ENCODE measurements at places on chromosomes 3 and 15.

- DNase-seq = no peak
These were observed 6.3 kb downstream of the EFCAB12 start for GRCh38 chr3:129421988-129422745.

DNA sequence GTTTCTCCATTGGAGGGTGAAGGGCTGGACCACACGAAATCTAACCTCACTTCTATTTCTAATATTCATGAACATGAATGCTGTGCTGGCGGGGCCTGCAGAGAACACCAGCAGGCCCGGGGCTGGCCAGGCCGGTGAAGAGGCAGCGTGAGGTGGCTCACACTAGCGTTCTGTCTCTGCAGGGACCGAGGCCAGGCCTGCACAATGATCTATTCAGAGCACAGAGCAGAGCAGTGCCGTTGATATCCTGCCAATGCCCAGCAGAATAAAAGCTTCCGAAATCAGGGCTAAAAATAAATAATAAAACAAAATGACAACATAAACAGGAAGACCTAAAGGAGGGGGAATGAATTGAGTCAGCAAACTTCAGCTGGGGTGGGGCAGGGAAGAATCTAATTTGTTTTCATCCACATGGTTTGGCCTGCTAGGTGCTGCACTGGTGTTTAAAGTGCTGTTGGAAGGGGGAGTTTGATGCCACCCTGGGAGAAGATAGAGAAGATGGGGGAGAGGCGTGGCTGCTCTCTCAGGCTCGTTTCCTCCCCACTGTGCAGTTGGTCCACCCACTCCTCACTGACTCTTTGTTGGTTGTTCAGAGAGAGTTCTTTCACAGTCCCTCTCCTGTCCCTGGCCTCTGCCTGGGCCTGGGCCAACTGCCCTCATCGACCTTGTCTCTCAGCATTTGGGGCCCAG is 837.1 kb downstream of the AGBL1 start:
- no peak for DNase-seq

DNA sequence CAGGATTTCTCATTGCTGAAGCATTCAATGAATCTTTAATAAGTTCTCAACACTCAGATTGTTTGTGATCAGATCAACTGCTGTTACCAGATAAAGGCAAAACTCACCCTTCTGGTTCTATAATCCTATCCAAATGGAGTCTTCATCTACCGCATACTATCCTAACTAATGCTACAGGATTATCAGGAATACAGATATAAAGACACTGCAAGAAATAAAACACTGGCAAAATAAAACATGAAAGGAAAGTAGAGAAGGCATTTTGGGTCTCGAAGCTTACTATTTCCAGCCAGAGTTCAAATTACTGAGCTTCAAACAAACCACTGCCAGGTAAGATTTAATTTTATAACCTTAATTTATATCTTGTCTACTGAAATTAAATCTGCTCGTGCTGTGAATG is 524 bp downstream of the CHRM5 start:
- DNase-seq = no peak

DNA sequence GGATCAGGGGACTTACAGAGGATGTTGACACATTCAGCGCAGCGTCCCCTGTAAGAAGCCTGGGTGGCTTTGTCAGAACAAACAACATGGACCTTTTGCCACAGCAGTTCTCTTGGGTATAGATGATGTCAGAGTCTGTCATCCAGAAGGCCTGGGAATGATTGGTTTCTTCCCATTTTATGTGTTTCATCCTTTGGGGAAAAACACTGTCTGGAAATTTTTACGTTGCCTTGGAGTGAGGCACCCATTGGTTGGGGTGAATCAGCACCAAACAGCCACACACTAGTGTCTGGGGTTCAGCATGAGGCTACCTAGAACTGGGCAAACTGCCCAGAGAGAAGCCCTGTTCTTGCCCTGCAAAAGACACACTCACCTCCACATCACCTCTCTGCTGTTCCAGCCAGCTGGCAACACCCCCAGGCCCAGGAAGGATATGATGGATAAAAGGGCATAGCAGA is 123.0 kb downstream of the FAM43A start:
- DNase-seq = no peak

- DNase-seq = no peak
These were observed 1144.2 kb downstream of the ROBO2 start for GRCh38 chr3:78183906-78184599.

DNA sequence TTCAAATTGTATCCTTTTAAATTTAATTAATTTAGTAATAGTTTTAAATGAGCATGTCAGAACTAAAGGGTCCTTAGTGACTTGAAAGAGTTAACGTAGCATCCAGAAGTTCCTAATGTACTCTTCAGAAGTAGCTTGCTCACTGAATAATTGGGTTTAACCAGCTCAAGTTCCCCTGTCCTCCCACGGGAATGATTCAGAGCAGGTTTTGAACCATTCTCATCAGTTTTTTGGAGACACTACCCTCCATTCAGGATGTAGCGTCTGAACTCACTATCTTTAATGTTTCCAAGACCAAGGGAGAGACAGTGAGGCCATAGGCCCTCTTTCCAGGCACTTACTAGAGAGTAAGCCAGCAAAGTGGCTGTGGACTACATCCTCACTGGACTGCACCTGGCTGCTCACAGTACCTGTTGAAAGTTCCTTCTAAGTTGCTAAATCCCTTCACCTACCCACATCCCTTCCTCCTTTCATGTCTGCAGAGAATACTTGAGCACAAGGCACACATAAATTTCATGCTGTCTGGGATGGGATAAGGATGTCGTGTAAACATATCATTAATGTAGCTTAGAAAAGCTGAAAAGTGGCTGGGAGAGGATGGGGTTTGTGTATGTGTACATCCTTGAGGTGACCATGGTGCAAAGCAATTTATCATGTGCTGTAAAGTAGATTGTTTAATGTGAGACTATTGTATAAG is 146.3 kb downstream of the PLCL2 start:
- DNase-seq = no peak

DNA sequence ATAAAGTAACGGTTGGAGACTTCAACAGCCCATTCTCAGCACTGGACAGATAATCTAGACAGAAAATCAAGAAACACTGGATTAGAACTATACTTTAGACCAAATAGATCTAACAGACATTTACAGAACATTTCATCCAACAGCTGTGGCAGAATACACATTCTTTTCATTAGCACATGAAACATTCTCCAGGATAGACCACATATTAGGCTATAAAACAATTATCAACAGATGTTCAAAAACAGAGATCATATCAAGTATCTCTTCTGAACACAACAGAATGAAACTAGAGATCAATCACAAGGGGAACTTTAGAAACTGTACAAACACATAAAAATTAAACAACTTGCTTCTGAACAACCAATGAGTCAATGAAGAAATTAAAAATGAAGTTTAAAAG is 133.3 kb downstream of the ADAM10 start:
- no peak for DNase-seq

GRCh38 chr15:80267658-80268057 is 15.6 kb upstream of the CTXND1 start:
- no peak for DNase-seq

- no peak for DNase-seq
These were observed 72.3 kb upstream of the PRICKLE2 start for GRCh38 chr3:64297563-64297962.

DNA sequence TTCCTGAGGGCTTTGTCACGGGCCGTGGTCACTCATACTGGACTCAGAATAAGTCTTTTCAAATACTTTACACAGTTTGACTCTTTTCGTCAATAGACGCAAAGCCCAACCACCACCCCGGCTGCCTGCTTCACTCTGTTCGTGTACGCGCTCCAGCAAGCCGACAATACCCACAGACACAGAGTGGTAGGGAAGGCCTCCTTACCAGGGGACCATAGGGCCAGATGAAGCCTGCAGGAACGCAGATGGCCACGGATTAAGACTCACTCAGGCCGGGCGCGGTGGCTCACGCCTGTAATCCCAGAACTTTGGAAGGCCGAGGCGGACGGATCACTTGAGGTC is 29.7 kb downstream of the EFCAB12 start:
- peak; percentile 36 for DNase-seq

DNA sequence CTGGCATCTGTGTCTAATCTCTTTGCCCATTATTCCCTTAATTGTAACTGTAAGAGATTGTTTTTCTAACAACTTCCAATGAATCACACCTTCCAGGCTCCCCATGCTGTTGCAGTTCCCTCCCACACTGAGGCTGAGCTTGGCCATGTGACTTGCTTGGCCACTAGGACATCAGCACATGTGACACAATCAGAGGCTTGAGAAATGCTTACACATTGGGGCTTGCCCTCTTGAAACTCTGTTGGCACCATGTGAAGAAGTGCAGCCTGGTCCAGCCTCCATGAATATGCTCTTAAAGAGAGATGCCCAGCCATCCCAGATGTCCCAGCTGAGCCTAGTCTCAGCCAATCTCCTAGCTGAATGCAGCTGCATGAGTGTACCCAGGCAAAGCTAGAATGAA is 326.8 kb upstream of the SOX2 start:
- DNase-seq = no peak

DNA sequence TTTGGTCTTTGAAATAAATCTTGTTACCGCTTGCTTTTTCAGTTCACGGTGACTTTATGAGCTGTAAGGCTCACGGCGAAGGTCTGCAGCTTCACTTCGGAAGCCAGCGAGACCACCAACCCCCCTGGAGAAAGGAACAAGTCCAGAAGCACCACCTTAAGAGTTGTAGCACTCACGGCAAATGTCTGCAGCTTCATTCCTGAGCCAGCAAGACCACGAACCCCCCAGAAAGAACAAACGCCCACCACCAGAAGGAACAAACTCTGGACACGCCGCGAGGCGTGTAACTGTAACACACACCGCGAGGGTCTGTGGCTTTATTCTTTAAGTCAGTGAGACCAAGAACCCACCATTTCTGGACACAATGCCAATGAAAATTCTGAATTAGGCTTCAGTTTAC is 28.8 kb downstream of the GOLGA6A start:
- DNase-seq = no peak

DNA sequence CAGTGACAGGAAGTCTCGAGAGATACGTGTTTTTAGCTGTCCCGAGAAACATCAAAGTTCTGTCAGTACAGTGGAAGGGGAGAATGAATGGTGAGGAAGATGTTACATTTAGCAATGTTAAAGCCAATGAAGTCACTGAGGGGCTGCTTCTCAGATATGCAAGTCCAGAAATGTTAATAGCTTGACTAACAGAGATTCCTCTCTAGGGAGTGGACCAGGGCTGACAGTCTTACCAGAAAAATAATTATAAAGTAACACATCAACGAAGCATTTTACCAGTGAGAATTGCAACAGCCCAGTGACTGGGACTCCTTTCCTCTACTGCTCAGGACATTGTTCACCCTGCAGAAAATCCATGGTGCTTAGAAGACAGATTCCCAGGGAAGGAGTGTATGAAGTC is 23.9 kb downstream of the GALNT15 start:
- no peak for DNase-seq

DNA sequence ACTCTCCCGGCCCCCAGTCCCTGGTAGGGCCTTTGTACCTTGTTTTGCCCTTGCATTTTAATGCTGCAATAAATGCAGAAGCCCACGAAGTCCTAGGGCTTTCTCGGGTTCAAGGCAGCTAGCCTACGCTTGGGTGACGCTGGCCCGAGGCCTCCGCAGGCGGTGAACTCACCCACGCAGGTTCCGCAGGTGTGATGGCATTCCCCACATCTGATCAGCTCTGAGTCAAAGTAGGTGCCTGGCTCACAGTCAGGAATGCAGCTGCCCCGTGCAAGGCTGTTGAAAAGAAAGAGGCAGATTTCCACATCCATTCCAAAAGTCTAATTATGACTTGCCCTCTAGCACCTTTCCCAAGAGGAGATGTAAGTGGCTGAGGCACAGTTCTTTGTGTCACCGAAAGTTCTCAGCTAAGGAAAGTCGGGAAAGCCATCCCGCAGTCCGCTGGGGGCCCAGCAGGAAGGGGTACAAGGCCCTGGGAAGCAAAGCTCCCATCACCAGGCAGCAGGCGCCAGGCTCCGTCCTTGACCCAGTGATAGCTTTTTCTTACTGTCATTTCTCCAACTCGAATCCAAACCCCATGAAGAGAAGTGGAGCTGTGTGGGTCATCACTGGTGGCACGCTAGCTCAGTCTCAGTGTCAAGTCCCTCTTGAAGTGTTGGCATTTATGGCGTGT is 23.2 kb upstream of the SNRPA1 start:
- DNase-seq = no peak

DNA sequence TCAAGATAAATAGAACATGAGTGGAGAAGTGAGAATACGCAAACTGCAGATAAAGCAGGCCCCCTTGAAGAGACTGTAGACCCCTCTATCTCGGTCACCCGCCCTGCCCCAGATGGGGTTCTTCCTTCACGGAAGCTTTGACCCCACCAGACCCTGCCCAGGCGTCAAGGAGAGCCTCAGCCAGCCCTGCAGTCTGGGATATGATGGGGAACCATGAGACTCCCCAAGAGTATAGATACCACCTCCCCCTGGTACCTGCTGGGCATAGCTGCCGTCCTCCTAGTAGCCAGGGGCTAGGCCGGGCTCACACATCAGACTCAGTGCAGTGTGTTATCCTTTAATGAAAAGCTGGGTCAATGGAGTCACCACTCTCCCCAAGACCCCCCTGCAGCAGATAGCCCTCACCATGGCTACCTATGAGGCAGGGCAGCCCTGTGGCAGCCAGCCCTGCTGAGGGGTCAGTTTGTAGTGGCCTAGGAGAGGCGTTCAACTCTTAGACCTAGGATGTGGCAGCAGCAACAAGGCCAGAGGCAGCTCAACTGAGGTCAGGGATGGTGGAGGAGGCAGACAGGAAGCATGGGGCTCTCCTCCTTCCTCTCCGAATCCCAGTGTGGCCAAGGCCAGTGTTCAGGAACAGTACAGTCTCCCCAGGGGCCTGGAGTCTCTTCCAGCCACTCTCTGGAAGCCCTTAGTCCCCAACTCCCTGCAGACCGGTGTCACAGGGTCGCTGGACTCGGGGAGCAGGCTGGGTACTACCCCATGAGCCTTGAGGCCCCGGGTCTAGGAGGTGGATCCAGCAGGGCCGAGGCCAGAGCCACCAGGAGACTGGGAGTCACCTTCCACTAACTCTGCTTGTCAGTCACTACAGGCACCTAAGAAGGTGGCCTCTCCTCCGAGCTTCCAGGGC is 26.1 kb downstream of the PLXNB1 start:
- no peak for DNase-seq

DNA sequence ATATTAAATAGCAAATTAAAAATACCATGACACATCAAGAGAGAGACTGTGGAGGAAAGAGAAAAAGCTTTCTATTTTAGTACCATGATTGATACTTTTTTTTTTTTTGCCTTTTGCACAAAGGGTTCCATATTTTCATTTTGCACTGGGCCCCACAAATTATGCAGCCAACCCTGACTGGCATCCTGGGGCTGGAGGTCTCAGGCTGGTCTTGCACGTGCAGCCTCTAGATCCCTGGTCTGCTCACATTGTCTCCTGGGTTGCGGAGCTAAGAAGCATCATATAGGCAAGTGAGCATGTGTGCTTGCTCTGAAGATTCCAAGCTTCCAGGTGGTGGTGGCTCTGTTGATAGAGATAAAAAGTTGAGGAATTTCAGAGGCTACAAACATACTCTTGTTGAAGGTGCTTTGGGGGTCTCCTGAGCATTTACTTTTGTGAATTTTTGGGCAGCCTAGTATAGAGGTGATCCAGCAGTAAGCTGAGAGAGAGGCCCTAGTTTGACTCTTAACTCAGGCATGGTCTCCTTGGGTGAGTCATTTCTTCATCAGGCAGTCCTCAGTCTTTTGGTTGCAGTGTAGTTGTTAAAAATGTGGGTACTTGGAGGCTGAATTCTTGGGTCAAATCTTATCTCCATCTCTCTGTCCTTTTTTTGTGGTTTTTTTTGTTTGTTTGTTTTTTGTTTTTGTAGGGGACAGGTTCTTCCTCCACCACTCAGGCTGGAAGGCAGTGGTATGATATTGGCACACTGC is 31.3 kb downstream of the SMAD3 start:
- DNase-seq = peak; percentile 51

Data from NB4 (cell line).